ENCODE measurements at places on chromosomes 3 and 15.

- DNase-seq, result no peak
Measured at GRCh38 chr3:125582707-125583106, 12.6 kb downstream of the OSBPL11 start.

DNA sequence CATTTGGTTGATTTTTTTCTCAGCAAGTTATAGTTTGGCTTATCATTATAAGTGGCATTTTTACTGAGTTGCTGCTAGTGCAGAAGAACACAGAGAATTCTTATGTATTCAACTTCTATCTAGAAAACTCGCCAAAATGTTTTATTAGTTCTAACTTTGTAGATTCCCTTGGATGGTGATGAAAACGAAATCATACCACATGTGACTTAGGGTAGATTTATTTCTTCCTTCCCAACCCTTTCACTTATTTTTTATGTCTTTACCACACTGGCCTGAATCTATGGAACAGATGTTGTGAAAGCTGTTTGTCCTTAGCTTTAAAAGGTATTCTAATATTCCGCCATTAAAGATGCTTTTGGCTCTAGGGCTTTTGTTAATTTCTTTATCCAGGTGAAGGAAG, 503.3 kb upstream of the CFAP20DC start:
- no peak for DNase-seq

- no peak for DNase-seq
Measured at GRCh38 chr3:171813897-171814460, 3.7 kb upstream of the PLD1 start.

GRCh38 chr3:126549861-126550487, 8.8 kb downstream of the C3orf22 start:
- DNase-seq, result no peak

GRCh38 chr15:85353516-85353915, 26.9 kb upstream of the AKAP13 start:
- DNase-seq, result no peak

DNA sequence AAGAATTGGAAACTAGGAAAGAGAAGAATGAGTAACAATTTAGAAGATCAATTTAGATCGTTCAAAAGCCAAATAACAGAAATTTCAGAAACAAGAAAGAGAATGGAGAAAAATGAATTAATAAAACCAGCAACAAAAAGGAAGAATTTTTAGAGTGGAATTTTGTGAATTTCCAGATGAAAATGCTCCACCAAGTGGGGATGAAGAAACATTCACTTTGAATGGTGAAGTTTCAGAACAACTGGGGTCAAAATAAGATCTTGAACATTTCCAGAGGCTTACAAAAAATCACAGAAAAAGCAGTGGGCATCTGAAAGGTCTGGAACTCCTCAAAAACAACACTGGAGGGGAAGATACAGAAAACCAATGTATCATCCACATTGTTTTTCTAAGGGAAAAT, 4.2 kb upstream of the MOBP start:
- no peak for DNase-seq
